Stimulated activated CD8-positive, alpha-beta memory T cell treated with anti-CD3 and anti-CD28 coated beads, Interleukin-7, amount 100 ng/mL, for 1 hour (primary cell): ENCODE measurements at places on chromosomes 12 and 14.

DNA sequence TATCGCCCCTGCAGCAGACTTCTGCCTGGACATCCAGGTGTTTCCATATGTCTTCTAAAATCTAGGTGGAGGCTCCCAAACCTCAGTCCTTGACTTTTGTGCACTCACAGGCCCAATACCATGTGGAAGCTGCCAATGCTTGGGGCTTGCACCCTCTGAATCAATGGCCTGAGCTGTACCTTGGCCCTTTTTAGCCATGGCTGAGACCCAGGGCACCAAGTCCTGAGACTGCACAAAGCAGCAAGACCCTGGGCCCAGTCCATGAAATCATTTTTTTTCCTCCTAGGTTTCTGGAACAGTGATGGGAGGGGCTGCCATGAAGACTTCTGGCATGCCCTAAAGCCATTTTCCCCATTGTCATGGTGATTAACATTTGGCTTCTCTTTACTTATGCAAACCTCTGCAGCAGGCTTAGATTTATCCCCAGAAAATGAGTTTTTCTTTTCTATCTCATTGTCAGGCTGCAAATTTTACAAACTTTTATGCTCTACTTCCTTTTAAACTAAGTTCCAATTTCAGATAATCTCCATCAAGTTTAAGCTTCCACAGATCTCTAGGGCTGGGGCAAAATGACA is 1445.8 kb upstream of the FLRT2 start:
- no peak for DNase-seq

GRCh38 chr12:67082221-67082620 is 186.9 kb upstream of the CAND1 start:
- no peak for DNase-seq

GRCh38 chr12:1083151-1083888 is 92.3 kb downstream of the ERC1 start:
- no peak for DNase-seq

DNA sequence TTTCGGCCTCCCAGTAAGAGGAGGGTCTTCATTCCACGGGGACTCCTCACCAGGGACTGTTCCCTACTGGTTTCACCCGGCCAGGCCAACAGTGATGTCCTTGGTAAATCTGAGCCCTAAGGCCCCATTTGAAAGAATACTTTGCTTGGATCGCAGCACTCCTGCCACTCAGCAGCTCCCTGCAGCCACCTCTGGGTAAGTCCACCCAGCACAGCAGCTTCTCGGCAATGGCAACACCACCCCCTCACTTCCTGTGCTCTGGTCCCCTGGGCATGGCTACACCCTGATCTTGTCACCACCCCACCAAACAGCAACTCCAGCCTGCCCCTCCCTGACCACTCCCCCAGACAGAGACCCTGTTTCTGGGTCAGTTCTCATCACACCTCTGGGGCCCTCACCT is 100.3 kb downstream of the SETD3 start:
- DNase-seq = no peak

- no peak for DNase-seq
Measured at GRCh38 chr12:45168976-45169375, 46.9 kb upstream of the ANO6 start.

DNA sequence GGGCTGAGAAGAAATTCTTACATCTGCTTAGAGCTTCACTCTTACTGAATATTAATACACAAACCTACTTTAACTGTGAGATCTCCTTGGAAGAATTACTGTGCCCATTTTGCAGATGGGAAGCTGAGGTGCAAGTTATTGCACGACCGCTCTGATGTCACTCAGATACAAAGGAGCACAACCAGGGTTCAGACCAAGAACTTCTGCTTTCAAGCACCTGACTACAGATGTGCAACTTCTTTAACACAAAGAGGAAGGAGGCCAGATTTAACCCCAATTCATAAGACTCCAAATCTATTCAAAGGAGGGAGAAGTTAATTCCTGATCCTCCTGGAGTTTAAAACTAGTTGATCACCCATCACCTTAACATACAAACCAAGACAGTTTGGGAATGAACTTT is 232.6 kb downstream of the VRK1 start:
- no peak for DNase-seq

GRCh38 chr12:6370994-6371754 is 4.2 kb downstream of the SCNN1A start:
- no peak for DNase-seq

GRCh38 chr12:4202487-4202886 is 71.1 kb upstream of the CCND2 start:
- no peak for DNase-seq

GRCh38 chr14:95452176-95452892 is 64.1 kb downstream of the SYNE3 start:
- DNase-seq = no peak

- no peak for DNase-seq
Measured at GRCh38 chr12:53755451-53755891, 3.7 kb upstream of the CISTR start.

DNA sequence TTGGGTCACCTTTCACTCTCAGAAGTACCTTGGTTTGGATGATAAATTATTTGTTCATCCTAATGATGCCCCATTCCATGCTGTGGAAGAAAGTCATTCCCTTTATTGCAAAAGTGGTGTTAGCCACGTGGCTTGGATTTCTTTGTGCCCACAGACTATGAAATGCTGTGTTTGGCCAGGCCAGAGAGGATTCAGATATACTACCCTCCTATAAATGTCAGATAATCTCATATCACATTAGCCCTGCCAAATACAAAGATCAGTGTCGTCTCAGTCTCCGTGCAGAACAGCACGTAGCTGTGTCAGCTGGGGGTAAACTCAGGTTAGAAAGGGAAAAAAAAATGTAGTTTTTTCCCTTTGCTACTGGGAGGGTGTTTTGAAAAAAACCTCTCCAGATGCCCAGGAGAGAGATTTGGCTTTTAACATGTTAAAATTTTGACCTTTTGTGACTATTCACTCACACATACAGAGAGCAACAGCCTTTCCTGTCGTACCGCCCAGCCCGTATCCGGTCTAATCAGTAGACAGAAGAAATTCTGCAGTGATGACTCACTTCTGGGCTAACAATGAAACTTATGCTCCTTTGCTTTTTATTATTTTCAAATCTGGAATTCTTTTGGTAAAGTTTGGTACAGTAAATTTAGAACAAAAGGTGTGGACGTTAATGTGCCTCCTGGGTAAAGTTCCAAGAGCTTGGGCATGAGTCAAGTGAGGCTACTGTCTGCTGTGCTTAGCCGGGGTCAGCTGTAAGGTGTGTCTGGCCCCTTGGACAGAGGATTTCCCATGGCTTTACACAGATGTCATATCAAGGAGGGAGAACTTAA is 8.5 kb upstream of the PTPRB start:
- peak; percentile 0 for DNase-seq

DNA sequence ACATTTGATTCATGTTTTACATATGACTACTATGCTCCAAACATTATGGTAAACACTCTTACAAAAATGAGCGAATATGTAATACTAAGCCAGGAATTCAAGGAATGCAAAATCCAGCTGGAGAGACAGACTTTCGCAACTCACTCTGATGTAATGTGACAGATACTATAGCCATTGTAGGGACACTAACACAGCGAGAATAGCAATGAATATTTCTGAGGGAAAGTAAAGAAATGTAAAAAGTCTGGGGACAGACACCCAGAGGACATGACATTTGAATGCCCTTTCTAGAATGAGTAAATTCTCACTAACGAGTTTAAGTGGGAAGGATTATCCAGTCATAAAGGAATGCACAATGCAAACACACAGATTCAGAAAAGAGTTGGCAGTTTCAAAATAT is 121.9 kb downstream of the PIK3C2G start:
- no peak for DNase-seq

- DNase-seq = no peak
Measured at GRCh38 chr12:32644431-32644830, 34.7 kb upstream of the DNM1L start.

DNA sequence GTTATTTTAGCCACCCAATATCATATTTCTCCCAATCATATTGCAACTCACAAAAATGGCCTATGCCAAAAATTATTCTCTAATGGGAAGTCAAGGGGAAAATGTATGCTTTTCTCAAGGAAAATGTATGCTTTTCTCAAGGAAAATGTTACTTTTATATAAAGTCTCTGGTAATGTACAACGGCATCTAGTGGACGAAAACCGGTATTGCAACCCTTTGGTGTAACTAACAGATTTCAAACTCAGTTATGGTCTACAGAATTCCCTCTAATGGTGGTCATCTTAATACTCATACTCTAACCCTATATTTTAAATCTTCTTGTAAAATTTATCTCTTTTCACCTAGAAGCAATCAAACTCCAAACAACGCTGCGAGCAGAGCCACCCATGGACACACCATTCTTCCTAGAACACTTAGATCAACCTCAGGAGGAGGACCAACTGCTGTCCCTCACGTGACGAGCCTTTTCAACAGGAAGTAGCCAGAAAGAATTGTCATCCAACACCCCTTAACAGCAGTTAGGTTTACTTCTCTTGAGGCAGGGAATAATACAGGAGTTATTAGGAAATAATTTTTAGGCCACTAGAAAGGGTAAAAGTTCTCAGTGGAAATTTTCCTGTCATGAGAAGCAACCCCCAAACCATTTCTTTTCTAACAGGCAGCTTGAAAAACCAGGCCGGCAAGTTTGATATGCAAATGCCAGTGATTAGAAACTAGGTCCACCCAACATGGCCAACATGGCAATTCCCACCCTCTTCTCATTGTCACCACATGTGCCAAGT is 20.1 kb downstream of the APOBEC1 start:
- no peak for DNase-seq
